Activated CD4-positive, alpha-beta T cell treated with anti-CD3 and anti-CD28 coated beads for 36 hours (primary cell): ENCODE measurements at places on chromosomes 3 and 15.
A peak's percentile ranks its signal among the peaks of the same experiment; 100 is the strongest.

DNA sequence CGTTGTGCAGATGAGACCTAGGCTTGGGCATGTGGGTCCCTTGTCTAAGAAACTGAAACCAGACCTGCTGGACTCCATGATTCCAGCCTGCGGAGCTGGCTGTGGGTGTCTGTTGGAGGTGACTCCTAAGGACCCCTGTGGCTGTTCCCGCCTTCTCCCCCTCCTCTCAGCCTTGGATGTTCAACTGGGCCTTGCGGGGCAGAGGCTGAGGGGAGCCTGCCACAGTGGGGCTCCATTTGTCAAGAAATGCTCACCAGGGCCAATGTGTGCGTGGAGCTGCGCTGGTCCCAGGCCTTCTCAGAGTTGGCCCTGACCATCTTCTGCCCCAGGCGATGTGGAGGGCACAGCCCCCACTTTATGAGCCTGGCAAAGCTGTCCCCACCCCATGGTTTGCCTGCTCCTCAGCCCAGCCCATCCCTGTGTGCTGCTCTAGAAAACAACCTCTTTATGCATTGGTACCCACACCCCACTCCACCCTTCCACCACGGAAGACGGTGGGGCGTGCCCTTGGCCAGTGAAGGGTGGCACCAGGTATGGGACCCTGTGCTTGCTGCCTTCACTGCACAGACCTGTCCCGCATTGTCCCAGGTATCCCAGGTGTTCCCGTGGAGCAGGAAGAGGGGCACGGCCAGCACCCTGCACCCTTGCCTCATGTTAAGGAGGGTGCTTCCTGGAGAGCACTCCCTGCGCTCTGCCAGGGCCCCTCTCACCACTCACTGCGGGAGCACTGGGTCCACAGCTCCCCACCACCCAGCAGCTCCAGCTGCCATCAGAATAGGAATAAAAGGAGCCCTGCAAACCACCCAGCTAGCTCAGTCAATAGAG is 7.9 kb downstream of the MESP2 start:
- peaks cover 15% of the 10 kb centered on the region for H3K4me1 ChIP-seq
- peaks cover 5% of the 10 kb centered on the region for H3K27me3 ChIP-seq
- H3K4me3 ChIP-seq: no peak overlapping the region
- no peaks in the 10 kb centered on the region for H3K36me3 ChIP-seq
- H3K27ac ChIP-seq: no peak overlapping the region

DNA sequence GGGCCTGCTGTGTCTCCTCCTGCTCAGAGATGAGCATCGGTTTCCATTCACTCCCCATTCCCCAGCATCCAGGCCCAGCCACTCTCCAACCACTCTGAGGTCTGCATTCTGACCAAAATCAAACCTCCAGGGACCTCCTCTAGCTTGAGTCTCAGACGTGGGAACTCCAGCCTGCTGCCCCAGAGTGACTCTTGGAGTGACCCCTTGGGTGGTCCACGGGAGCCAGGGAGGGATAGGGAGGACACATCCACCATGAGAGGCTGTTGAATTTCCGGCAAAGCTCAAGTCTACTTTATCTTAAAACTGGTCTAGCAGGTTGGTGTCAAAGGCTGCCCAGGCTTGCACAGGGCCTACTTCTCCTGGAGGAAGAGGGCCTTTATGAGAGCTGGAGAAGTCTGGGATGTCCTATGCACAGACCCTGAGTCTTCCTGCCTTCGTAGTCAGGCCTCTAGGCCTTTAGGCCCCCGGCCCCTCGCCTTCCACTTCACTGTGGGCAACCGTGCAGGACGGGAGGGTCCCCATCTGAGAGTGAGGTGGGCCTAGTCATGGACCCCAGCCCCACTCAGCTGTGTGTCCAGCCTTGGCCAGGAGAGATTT is 8.9 kb downstream of the CISH start:
- H3K4me3 ChIP-seq: peak overlapping the region; percentile 96
- H3K36me3 ChIP-seq: peaks cover 75% of the 10 kb centered on the region
- no peak for DNase-seq
- peak overlapping the region; percentile 100 for H3K27ac ChIP-seq
- no peaks in the 10 kb centered on the region for H3K27me3 ChIP-seq
- peaks cover 87% of the 10 kb centered on the region for H3K4me1 ChIP-seq

GRCh38 chr15:50996641-50997040 is 88.2 kb downstream of the AP4E1 start:
- no peaks in the 10 kb centered on the region for H3K4me1 ChIP-seq
- H3K27ac ChIP-seq: no peak overlapping the region
- H3K4me3 ChIP-seq: no peak overlapping the region
- peaks cover 27% of the 10 kb centered on the region for H3K36me3 ChIP-seq

DNA sequence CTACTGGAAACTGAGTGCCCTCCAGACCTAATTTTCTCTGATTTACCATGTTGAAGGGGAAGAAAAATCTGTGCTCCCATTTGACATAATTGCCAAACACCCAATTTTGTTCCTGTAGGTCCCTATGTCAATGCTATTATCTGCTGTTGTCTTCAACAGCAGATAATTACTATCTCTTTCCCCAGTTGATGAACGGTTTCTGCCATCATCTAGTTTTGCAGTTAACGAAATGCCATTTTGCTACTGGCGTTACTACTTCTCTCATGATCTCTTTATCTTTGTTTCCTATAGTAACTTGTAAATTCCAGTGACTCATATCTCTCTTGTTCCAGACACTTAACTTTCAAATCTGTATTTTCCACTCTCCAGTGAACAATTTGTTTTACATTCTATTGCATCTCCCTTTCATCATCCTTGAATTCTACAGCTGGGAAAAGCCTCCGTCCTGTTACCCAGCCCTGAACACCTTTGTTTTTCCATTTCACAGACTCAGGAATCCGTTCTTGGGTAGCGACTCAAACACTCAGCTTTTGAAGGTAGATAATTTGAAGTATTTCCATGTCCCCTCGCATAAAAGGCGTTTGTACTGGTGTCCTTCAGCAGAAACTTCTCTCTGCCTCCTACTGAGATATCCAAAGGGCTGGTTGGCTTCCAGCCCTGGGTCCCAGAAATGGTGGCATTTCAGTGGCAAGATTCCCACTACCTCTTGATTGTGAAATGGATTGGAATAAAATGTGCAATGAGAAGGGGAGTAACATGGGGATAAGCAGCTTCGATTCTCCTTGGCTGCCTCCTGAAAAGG is 111.7 kb downstream of the FOXB1 start:
- H3K4me1 ChIP-seq: peaks cover 31% of the 10 kb centered on the region
- no peak overlapping the region for H3K4me3 ChIP-seq
- peak overlapping the region; percentile 5 for H3K27ac ChIP-seq

GRCh38 chr3:49841806-49842205 is 14.6 kb downstream of the TRAIP start:
- H3K36me3 ChIP-seq: peaks cover 13% of the 10 kb centered on the region
- no peak overlapping the region for H3K27ac ChIP-seq
- no peaks in the 10 kb centered on the region for H3K4me1 ChIP-seq
- no peak overlapping the region for H3K4me3 ChIP-seq
- no peak for DNase-seq

- H3K36me3 ChIP-seq: no peaks in the 10 kb centered on the region
- H3K27ac ChIP-seq: no peak overlapping the region
- H3K4me1 ChIP-seq: peaks cover 6% of the 10 kb centered on the region
- peaks cover 7% of the 10 kb centered on the region for H3K27me3 ChIP-seq
Observed at GRCh38 chr3:112321867-112322652, 10.9 kb upstream of the CD200 start.

DNA sequence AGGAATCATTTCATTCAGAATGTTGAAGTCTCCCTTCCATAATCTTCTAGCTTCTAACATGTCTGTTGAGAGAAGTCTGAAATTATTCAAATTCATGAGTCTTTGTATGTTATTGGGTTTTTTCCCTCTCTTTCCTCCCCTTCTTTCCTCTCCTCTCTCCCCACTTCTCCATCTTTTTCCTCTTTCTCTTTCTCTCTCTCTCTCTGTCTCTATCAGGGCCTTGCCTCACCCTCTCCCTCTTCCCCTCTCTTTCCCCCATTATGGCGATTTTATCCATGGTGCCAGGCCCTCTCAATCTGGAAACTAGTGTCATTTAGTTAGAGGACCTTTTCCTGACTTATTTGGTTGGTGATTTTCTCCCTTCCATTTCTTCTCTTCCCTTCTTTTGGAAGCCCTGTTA is 147.3 kb downstream of the SST start:
- DNase-seq: no peak
- H3K36me3 ChIP-seq: no peaks in the 10 kb centered on the region
- no peak overlapping the region for H3K4me3 ChIP-seq
- H3K27me3 ChIP-seq: peaks cover 7% of the 10 kb centered on the region

DNA sequence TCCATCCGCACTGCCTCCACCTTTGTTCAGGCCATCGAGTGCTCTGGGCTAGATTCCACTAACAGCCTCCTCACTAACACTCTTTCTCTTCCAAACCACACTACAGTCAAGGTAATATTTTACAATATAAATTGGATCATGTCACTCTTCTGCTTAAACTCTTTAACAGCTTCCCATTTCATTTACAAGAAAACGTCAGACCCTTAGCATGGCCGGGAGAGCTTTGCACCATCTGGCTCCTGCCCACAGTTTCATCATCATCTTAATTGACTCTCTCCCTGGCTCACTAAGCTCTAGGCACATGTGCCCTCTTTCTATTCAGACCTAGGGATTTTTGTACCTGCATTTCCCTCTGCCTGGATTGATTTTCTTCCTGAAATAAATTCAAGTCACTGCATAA is 354.7 kb downstream of the FGF12 start:
- no peaks in the 10 kb centered on the region for H3K27me3 ChIP-seq
- H3K4me1 ChIP-seq: no peaks in the 10 kb centered on the region
- no peaks in the 10 kb centered on the region for H3K36me3 ChIP-seq
- DNase-seq: no peak
- H3K27ac ChIP-seq: no peak overlapping the region

GRCh38 chr3:65328148-65328547 is 640.3 kb upstream of the ADAMTS9 start:
- no peak overlapping the region for H3K4me3 ChIP-seq
- H3K36me3 ChIP-seq: no peaks in the 10 kb centered on the region
- H3K27me3 ChIP-seq: no peaks in the 10 kb centered on the region
- no peaks in the 10 kb centered on the region for H3K4me1 ChIP-seq

DNA sequence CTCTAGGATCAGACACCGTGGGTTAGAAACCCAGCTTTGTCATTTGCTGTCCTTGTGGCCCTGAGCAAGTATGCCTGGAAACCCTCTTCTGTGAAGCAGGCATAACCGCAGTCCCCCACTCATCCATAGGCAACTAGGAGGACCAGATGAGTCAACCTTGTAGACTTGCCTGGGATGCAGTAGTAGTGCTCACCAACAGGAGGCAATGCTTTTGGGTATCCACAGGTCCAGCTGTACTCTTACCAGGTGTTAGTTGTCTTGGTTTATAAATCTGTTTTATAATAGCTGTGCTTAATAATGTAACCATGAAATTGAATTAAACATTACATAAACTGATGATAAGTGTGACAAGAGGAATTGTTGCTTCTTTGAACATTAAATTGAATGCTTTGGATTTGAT is 389.3 kb downstream of the IL20RB start:
- no peaks in the 10 kb centered on the region for H3K36me3 ChIP-seq
- no peaks in the 10 kb centered on the region for H3K27me3 ChIP-seq
- H3K4me3 ChIP-seq: no peak overlapping the region
- H3K27ac ChIP-seq: no peak overlapping the region
- H3K4me1 ChIP-seq: no peaks in the 10 kb centered on the region

GRCh38 chr3:50271314-50271936 is 2.5 kb downstream of the SEMA3B start:
- peaks cover 25% of the 10 kb centered on the region for H3K4me1 ChIP-seq
- peaks cover 33% of the 10 kb centered on the region for H3K27me3 ChIP-seq
- no peak for DNase-seq
- no peak overlapping the region for H3K4me3 ChIP-seq
- H3K27ac ChIP-seq: peak overlapping the region; percentile 55

DNA sequence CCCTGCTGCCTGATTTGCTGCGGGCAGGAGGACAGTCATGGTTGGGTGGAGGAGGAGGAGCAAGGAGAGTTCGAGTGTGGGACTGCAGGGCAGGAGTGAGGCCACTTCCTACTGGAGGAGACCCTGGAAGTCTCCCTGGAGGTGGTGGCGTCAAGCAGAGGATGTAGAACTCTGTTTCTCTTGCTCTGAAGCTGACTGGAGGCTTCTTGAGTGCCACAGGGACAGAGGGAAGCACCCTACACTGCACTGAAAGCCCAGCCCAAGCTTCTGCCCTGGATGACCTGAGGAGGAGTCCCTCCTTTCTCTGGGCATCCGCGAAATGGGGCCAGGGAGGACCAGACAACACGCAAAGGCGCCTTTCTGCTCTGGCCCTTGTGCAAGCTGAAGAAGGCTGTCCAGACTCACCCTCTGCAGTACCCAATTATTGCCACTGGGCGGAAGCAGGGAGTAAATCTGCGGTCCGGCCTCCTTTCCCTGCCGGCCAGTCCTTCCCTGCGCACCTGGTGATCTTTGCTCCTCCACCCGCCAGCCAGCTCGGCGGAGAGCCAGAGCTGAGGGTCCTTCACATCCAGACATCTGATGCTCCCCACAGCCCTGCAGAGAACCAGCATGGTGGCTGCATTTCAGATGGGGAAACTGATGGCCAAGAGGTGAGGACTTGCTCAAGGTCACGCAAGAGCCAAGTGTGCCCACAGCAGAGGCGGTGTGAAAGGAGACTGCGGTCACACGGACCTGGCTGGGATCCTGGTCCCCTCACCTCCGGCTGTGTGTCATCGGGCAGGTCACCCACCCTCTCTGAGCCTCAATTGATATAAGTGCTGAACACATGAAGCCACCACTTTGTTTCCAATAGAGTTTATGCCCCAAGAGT is 207.1 kb downstream of the TBC1D2B start:
- no peaks in the 10 kb centered on the region for H3K4me1 ChIP-seq
- peak; percentile 62 for DNase-seq
- no peak overlapping the region for H3K27ac ChIP-seq
- no peak overlapping the region for H3K4me3 ChIP-seq

DNA sequence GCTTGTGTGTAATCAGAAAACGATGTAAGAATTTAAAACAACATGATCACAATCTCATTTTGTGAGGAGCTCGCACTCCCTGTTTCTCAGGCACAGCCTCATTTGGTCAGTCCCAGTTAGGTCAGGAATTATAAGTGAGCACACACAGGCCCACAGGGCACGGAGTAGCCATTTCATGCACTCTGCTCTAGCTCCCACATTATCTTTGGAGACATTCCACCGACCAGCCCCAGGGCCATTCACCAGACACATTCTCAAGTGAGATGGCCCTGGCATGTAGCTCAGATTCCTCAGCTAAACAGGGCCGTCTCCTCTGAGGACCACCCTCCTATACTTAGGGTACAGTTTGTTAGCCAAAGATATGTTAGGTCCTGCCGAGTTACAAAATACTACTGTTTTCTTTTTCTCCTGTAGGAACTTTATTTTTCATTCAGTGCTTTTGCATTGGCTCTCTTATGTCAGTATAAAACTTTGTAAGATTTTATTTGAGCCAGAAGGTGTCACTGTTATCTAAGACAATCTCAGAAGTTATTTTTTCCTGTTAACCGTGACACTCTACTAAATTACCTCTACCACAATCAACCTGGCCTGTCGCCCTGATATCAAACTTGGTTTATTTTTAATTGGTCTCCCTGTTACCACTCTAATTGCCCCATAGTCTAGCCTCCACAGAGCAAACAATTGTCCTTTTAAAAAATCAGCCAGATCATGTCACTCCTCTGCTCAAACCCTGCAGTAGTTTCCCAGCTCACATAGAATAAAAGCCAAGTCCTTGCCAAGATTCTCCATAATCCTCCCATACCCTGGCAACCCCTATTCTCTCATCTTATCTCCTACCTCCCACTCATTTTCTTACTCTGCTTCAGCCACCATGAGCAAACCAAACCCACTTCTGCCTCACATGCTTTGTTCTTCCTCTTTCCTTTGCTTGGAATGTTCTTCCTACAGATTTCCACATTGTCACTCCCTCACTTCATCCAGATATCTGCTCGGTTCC is 105.7 kb downstream of the PPP2R3A start:
- no peaks in the 10 kb centered on the region for H3K27me3 ChIP-seq
- no peaks in the 10 kb centered on the region for H3K36me3 ChIP-seq
- no peak overlapping the region for H3K27ac ChIP-seq
- H3K4me1 ChIP-seq: no peaks in the 10 kb centered on the region
- DNase-seq: no peak
- no peak overlapping the region for H3K4me3 ChIP-seq
